ENCODE measurements at places on chromosomes 7 and 10.

- DNase-seq, result no peak
These were observed 114.5 kb upstream of the INSYN2A start for GRCh38 chr10:127310923-127311322.

DNA sequence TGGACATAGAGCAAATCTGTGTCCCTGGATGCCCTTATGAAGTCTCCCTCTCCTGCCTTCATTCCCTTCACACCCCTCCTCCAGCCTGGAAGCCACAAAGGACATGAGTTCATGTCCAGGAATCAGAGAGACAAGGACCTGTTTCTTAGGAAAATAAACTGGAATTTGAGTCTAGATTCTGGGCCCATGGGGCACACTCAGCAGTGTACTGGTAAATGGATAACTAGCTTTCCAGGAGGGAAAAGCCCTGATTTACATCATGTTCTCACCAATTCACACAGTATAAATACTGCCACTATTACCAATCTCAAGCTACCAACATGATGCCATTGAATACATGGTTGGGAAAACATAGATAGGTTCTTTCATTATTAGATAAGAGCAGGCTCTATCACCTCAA, 9.9 kb downstream of the FAM237B start:
- no peak for DNase-seq

DNA sequence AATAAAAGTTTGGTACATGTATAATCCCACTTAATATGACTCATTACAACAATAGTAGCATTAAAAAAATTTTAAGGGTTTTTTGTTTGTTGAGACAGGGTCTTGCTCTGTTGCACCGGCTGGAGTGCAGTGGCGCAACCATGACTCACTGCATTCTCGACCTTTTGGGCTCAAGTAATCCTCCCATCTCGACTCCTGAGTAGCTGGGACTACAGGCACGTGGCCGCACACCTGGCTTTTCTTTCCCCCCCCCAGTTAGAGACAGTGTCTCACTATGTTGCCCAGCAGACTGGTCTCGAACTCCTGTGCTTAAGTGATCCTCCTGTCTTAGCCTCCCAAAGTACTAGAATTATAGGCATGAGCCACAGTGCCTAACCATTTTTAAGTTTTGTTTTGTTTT, 40.7 kb downstream of the KMT2C start:
- no peak for DNase-seq

GRCh38 chr10:33643042-33643441, 308.6 kb upstream of the NRP1 start:
- DNase-seq, result no peak
